HCT116 (cell line): ENCODE measurements at places on chromosomes 3 and 15. TPM values are rescaled to one million over a fixed set of nuclear protein-coding genes. Genes with fewer than 3 reads are reported as not detected.

The AHSG gene
- 1.6 TPM for total RNA-seq

The PPP4R2 gene
- total RNA-seq, result 72.5 TPM

The GOLGA8K gene
- 3.3 TPM for total RNA-seq

The PCSK6 gene
- total RNA-seq, result 13.5 TPM
